ENCODE measurements at places on chromosomes 16 and 17.

DNA sequence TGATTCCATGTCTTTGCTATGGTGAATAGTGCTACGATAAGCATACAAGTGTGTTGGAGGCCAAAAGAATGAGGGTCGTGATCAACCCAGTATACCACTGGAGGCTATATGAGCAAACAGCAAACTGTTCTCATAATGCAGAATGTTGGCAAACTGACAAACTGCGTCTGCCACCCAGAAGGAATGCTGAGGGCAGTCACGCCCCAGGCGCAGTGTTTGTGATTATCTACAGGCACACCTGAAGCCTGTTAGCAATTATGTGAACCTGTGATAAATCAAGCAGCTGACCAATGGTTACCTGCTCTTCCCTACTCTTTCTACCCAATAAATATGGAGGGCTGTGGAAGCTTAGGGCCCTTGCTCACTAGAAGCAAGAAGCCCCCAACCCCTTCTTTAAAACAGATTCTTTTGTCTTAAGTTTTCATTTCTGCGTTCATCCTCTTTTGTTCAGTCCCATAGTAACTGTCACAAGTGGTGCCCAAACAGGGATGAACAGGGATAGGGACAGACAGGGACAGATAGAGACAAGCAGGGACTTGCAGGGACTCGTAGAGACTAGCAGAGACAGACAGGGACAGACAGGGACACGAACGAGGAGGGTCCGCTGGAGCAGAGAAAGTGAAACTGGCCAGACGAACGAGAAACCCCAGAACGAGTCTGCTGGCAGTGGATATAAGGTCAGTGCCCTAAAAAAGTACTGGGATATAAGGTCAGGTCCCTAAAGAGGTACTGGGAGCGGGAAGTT is 25.1 kb downstream of the CD300LG start:
- no peak for DNase-seq

DNA sequence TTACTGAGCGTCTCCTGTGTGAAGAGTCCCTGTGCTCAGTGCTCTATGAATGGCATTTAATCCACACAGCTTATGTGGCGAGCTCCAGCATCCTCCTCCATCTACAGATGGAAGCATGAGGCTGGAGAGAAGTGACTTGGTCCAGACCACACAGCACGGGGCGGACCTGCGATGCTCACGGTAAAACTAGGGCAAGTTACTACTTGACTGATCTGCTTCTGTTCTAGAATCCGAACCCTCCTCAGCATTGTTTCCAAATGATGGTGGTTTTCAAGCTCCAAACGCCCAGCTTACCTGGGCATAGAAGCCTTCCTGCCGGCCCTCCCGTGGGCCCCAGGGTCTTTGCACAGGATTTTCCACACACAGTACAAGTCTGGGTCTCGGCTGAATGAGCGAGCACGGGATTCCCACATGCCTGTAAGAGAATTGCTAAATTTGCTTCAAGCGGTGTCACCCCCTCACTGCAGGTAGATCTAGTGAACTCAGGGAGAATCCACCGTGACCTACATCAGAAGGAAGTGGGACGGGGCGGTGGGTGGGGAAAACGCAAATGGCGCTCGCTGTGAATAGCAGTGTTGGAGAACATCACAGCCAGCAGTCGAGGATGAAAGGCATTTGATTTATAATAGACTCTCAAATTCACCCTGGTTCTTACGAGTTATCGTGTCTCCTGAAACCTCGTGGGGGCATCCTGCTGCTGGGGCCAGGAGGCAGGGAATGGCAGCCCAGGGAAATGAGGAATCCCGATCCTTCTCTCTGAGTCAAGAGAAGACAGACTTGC is 101.1 kb downstream of the CMIP start:
- no peak for DNase-seq

GRCh38 chr16:69199382-69199781 is 12.4 kb downstream of the SNTB2 start:
- DNase-seq: no peak

DNA sequence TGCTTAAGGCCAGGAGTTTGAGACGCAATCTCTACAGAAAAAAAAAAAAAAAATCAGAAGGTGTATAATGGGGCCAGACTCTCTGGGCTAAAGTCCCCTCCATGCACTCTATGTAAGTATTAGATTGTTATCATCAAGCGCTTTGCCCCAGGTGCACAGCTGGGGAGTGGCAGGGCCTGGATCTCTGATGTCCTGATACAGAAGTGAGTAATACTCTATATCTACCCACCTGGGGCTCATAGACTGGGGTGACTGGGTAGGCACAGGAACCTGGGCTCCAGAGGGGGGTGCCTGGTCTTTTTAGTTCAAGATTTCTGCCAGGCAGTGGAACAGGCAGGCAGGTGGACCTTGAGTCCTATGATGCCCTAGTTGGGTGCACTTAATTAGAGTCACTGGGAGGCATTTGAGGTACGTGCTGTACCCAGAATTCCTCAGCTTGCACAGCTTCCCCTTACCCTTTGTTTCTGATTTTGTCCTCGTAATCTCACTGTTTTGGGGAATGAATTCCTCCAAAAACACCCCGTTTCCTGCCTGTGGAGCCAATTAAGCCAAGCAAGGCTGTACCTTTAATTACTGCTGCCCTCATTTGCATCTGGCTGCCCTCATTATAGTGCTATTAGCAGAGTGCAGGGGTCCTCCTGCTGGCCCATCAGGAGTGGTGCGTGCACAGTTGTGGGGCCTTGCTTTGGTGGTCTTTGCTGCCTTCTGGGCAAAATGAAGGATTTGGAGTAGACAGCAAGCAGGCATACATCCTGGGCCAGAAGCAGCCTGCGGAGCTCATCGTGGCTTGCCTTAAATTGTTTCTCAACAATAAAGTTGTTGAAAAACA is 239.0 kb downstream of the SNX29 start:
- DNase-seq: no peak

- peak; percentile 54 for DNase-seq
Measured at GRCh38 chr17:47315451-47316266, 8.1 kb upstream of the EFCAB13 start.

Data from right hindlimb (tissue), 1 donor.